ENCODE measurements at places on chromosomes 7 and 10.

DNA sequence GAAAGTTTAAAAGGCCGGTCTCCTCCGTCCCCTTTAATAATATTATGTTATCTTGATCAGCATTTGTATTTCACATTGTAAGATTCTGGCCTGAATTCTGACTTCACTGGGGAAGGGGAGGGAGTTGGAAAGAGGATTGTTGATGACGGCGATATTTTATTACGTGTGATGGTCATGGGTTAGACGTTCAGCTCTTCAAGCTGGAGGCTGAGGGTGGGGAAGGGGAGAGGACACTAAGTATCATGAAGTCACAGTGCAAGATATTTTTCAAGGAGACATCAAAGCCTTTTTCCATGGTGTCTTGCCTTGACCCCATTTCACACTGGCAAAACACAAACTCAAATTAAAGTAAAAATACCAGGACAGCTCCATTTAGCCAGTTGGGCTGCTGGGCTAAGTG, 126.7 kb downstream of the WDR11 start:
- no peak for DNase-seq

DNA sequence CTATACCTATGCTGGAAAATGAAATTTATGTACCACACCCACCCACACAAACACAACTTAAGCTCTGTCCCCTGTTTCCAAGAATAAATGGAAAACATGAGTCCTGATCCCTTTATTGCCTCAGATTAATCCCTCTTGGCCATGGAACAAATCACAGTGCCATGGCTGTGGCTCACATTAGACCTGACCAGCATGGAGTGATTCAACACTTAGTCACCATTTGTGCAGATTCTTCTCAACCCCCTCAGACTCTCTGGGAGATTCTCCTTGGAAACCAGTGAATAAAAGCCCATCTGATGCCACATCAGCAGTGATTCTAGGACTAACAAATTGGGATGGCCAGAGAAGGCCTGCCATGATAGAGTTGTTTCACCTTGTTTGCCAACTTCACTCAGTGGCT, 204.4 kb upstream of the TMEM72 start:
- no peak for DNase-seq

GRCh38 chr7:140153666-140154161, 23.1 kb downstream of the KDM7A start:
- no peak for DNase-seq

DNA sequence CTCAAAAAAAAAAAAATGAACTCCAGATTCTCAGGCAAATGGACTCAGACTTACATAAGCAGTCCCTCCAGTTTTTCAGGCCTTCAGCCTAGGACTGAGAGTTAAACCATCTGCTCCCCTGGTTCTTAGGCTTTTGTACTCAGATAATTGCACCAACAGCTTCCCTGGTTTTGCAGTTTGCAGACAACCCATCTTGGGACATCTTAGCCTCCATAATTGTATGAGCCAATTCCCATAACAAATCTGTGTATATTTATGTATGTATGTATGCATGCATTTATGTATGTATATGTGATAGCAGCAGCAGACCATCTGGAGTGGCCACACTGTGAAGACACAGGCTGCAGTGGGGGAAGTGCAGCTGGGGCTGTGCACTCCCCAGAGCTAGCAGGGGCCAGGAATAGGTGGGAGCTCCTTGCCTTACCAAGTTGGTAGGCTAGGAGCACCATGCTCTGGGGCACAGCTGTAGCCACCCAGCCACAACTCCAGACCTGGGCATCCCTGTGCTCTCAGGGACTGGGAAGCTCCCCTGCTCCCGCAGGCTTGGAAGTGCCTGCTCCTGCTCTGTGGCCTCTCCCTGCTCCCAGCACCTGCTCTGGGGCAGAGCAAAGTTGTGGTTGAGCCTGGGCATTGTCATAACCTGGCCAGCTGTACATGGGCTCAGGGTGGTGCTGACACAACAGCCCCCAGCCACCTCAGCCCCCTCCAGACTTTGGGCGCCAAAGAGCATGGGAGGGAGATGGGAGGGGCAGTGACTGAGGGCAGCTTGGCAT, 8.9 kb upstream of the KLHL7 start:
- DNase-seq, result no peak

DNA sequence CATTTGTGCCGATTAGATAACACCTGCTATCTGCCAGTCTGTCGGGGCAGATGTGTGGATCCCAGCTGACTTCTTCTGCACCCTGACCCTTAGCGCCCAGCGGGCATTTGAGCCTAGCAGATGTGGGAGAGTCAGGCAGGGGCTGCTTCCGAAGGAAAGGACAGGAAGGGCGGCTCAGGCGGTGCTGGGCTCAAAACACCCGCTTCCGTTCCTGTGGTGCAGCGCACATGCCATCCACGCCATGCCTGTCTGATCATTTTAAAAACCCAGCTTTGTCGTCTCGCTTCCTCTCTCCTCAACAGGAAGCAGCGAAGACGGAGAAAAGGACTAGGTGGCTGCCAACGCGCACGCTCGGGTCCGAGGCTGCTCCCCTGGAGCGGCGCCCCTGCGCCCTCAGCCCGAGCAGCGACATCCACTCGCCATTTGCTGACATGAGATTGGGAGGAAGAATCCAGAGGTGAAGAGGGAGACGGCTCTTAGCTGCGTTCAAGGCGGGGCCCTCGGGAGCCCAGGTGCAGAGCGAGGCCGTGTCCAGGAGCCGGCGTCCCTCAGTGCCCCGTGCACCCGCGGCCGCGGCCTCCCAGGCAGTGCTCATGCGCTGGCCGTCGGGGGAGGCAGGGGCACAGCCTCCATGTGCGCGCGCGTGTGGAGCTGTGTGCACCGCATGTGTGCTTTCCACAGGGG, 5.9 kb upstream of the BHLHA15 start:
- DNase-seq, result no peak

- DNase-seq, result no peak
These were observed 712.1 kb upstream of the IGFBP3 start for GRCh38 chr7:46633200-46633599.

GRCh38 chr10:78920011-78920410, 148.8 kb upstream of the ZMIZ1 start:
- no peak for DNase-seq

DNA sequence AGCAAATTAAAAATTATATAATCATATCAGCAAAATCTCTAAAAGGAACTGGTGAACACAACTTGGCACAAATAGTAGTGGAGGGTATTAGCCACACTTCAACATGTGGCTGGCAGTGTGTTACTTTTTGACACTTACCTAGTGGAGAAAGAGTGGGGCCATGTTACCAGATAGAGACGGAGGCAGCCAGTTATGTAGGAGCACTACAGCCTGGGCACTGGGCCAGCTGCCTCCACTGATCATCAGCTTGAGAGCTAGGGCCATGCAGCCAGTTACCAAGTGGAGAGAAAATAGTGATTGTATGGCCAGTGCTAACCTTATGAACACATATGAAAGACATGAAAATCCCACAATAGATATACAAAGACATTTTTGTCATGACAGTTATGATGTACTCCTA, 243.1 kb downstream of the CTNNA3 start:
- DNase-seq, result no peak
